RPMI7951 (cell line): ENCODE measurements at places on chromosomes 16 and 17. TPM values are rescaled to one million over a fixed set of nuclear protein-coding genes. Genes with fewer than 3 reads are reported as not detected.

The ZNF598 gene
- total RNA-seq: 9.7 and 13.6 TPM in 2 replicates

The LAT gene
- 0.20 and 0.84 TPM in 2 replicates for total RNA-seq

The KRT39 gene
- 0.24 TPM in 1 of 2 replicates, not detected in the other for total RNA-seq

The PPL gene
- 0.12 and 0.20 TPM in 2 replicates for total RNA-seq

The MBTD1 gene
- total RNA-seq: 4.9 and 8.2 TPM in 2 replicates

The CACNG3 gene
- total RNA-seq: not detected in 2 replicates

The RTN4RL1 gene
- 7.6 and 8.8 TPM in 2 replicates for total RNA-seq

- no peak for DNase-seq
Observed at GRCh38 chr17:75920045-75920560, 15.4 kb upstream of the MRPL38 start.

- DNase-seq: peak; percentile 46
Observed at GRCh38 chr17:29238133-29238850, 8.4 kb upstream of the CRYBA1 start.

- DNase-seq: no peak
Observed at GRCh38 chr16:72811876-72812275, 236.1 kb downstream of the ZFHX3 start.

DNA sequence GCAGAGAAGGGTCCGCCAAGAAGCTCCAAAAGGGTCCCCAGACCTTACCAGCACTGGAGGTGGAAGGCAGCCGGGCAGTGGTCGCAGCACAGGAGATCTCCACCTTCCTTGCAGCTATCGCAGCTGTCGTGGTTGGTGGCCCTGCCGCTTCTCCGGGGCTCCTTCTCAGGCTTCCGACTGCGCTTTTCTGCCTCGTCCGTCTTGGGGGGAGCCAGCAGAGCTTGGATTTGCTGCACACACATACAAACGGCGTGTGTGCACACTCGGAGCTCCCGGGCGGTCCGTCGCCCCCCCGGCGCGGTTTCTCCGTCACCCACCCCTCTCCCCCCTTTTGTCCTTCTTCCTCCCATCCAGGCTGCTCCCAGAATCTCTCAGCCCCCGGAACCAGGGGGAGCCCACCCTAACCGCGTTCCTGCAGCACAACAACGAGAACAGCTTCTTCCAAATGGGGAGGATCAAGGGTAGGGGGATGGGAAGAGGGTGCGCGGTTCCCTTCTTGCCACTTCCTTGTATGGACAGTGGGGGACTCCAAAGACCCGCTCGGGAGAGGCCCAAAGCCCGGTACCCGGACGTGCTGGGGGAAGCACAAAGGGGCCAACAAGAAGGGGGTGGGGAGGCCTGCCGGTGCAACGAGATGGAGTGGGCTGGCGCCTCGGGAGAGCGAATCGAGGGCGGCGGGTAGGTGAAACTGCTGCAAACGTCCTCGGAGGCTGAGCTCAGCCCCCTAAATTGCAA lies 1.1 kb downstream of the PHF12 start:
- peak; percentile 43 for DNase-seq

GRCh38 chr17:80959330-80960036 lies 32.2 kb upstream of the CHMP6 start:
- peak; percentile 55 for DNase-seq

- no peak for DNase-seq
Observed at GRCh38 chr17:65855245-65855644, 293.8 kb upstream of the AXIN2 start.

GRCh38 chr16:2437032-2437790 lies 8.0 kb downstream of the CCNF start:
- no peak for DNase-seq

DNA sequence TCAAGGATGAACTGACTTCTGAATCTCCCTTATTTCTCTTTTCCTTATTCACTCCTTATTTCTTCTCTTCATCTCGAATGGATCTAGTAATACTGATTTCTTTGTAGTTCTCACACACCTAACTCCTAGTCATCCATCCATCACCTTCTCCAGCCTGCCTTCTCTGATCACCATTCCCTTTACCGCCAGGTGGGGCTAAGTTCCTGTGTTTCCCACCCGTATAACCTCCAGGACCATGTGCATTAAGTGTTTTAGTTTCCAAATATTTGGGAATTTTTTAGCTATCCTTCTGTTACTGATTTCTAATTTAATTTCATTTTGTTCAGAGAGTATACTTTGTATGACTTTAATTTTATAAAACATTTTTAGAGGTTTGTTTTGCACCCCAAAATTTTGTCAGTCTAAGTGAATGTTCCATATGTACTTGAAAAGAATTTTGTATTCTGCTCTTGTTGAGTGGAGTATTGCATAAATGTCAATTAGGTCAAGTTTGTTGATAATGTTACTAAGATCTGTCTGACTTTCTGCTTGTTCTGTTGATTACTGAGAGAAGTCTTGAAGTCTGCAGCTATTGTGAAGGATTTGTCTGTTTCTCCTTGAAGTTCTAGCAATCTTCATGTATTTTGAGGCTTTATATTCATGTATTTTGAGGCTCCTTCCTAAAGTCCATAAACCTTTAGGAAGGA lies 8.8 kb downstream of the BPTF start:
- no peak for DNase-seq

GRCh38 chr16:69179328-69180010 lies 7.5 kb upstream of the SNTB2 start:
- peak; percentile 96 for DNase-seq

GRCh38 chr16:3998793-3999478 lies 117.3 kb downstream of the ADCY9 start:
- DNase-seq: no peak

GRCh38 chr17:35167046-35167445 lies 19.4 kb downstream of the UNC45B start:
- DNase-seq: no peak

GRCh38 chr16:59909262-59909661 lies 1175.1 kb upstream of the GOT2 start:
- DNase-seq: no peak

GRCh38 chr17:40415390-40415789 lies 2.3 kb downstream of the TOP2A start:
- DNase-seq: peak; percentile 45

DNA sequence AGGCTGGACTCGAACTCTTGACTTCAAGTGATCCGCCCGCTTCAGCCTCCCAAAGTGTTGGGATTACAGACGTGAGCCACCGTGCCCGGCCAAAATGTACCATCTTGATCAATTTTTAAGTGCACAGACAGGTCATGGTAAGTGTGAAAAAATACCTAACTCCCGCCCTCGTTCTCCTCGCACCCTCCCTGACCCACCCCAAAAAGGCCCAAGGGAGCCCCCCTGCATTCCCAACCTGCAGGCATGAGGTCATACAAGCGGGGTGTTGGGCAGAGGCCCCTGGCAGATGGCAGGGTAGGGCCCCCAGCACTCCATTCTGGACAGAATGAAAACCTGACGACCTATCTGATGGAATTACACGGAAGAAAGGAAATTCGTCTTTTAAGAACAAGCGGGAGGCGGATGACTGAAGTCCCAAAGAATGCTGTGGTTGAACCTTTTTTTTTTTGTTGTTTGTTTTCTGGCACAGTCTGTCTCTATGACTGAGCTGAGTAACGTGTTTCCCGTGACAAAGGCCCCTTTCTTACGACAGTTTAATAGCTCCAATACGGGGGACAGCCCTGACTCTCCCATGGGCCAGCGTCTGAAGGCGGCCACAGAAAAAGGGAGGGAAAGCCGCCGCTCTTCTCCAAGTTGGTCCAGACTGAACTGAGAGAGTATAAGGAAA lies 376.4 kb downstream of the SLC39A11 start:
- peak; percentile 98 for DNase-seq

- DNase-seq: peak; percentile 22
Observed at GRCh38 chr16:51407199-51407598, 256.1 kb upstream of the SALL1 start.

DNA sequence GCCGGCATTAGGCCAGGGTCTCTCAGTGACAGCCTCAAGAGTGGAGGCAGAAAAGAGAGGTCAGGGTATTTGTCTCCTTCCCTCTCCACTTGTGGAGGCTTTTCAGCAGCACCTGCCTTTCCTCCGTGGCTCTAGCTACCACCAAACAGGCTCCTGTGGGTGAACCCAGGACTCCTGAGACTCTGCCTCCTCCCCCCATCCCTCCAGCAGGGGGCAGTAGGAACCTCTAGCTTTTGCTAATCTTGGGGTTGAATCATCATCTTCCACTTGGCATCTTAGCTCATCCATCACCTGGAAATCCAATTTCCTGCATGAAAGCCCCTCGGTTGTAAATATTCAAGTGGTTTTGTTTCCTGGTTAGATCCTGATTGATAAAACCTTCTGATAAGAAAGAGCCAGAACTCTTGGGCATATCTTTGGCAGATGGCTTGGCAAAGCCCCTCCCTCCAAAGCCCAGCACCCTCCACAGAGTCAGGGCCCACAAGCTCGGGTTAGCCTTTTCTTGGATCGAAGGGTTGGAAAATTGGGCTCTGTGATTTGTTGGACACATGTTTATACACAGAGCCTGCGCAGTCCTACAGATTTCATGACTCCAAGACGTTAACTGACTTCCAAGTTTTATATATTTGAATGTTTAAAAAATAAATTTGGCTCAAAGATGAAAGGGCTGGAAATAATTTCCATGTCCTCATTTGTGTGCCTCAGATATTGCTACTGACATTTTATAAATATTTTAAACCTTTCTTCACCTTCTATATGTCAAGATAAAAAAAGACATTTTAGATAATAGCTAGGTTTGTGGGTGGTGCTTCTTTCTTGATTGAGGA lies 322.1 kb downstream of the MAP2K4 start:
- no peak for DNase-seq

DNA sequence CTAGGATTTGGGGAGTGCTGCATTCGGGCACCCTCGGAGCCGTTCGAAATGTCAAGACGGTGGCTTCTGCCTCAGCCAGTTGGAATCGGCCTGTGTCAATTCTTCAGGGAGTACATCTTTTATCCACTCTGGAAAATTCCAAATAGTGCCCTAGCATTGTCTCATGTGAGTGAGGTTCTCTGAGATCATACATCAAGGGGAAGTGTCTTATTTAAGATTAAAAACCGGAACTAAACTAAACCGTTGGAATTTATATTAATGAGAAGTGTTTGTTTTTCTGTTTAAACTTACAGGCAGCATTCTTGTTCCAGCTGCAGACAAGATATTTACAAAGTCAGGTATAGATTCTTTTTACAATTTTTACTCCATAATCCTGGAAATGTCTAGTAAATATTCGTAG lies 56.8 kb downstream of the SLC47A1 start:
- no peak for DNase-seq

DNA sequence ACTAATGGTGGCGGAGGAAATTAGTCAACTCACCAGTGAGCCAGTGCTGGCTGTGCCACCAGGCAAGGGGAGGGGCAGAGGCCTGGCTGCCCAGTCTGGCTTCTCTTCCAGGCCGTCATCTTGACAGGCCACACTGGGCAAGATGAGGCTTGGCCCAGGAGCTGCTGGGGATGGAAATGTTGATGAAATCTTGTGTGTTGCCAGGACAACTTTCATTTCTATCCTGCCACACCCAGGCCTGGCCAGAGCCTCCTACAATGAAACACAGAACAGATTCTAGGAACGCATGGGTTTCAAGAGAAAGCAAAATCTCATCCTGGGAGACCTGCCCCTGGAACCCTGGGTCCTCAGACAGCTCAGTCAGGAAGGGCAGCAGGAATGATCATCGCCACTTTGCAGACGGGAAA lies 9.3 kb downstream of the HEXIM2 start:
- peak; percentile 85 for DNase-seq

DNA sequence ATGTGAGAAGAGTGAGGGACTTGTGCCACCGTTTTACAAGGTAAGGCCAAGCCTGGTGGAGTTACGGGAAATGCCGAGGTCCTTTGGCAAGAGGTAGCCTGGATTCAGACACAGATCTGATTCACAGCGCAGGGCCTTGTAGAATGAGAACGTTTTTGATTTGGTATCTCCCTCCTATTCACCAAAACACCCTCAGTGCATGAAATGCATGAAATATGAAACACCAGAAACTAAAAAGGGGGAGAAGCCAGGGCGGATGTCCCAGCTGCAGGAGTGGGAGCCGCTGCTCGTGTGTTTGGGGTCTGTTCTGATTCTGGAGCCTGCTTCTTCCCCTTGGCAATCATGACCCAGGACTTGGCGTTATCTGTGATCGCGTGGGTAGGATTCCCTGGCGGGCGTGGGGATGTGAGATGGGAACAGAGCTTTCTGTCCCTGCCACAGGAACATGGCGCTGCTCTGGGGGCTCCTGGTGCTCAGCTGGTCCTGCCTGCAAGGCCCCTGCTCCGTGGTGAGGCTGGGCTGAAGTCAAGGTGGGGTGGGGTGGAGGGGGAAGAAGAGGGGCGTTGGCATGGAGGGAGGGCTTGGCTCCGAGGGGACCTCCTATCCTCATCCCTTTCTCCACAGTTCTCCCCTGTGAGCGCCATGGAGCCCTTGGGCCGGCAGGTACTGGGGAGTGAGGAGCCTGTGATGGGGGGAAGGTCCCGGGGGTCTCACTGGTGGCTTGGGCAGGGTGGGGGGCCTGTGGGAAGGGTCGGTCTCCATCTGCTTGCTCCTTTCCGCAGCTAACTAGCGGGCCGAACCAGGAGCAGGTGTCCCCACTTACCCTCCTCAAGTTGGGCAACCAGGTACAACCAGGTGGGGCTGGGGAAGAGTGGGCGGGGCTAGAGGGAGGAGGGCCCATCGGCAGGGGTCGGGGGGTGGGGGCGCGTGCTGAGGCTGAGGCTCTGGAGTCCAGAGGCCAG lies 2.2 kb downstream of the SERPINF2 start:
- DNase-seq: no peak

DNA sequence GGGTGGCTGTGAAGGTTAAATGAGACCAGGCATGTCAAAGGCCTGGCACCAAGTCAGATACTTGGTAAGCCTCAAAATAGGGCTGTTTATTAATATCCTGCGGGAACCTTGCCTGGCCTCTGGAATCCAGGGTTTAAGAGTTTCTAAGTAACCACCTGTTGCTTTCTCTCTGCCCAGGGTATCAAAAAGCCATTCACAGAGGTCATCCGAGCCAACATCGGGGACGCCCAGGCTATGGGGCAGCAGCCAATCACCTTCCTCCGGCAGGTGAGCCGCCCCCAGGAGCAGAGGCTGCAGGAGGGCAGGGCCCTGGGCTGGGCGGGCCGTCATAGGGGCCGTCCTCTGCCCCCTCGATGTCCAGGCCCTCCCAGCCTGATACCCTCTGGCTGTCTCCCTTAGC lies 13.3 kb downstream of the GPT2 start:
- no peak for DNase-seq

DNA sequence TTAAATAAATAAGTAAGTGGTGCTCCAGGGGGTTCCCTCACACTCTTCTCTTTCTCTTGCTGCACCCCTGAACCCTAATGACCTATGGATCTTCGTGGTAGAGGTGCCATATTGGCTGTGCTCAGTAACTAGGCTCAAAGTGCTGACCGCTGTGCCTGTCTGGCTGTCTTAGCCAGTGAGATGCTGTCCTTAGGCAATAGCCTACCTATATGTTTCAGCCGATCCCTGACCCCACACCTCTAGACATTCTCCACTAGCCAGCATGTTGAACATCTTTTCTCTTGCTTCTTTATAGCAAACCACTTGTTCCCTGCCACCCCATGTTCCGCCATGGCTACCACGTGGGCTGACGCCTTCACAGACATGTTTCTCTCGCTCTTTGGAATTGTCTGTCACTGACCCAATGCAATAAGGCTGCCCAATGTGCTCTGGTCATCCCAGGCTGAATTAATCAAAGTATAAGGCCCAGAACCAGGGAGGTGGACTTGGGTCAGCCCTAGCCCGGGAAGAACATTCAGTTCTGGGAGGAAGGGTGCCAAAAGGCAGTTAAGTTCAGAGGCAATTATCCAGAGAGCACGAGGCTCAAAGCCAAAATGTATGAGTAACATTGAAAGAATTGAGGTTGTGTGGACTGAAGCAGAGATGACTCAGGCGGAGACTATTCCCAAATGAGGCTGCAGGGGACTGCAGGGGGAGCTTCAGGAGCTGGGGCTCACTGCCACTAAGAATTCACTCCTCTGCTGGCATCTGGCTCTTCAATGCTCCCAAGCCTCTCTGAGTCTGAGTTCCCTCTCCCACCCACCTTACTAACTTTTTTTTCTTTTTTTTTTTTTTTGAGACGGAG lies 28.7 kb upstream of the TNRC6A start:
- peak; percentile 98 for DNase-seq
